ENCODE measurements at places on chromosomes 3 and 15.

DNA sequence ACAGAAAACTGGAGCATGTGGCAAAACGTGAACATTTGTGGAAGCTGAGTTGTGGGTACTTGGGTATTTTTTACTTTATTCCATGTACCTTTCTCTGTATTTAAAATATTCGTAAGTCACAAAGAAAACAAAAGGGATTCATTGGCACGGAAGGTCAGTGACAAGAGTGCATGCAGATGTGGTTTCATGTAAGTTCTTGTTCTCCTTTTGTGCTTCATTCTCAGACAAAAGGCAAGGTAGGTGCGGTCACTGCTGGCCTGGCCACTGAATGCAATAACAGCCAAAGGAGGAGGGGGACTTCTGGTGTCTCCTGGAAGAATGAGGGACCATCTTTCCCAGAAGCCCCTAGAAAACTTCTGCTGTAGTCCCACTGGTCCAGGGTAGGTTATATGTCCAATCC is 200.0 kb upstream of the TOPAZ1 start:
- no peak for DNase-seq

- DNase-seq, result no peak
Observed at GRCh38 chr3:126311338-126311978, 45.8 kb downstream of the KLF15 start.

DNA sequence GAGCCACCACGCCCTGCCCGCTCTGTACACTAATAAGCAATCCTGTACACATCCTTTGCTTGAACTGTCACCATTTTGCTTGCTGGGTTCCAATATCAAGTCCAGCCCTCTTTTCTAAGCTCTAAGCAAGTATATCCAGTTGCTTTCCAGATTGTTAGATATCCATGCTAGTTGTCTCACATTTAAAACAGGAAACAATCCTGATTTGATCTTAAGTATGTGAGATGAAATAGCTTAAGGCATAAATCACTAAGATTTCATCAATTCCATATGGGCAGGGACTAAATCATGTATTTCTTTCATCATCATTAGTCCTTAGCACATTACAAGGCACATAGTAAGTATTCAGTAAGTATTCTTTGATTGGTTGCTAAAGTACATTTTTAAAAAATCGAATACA is 16.2 kb downstream of the ATP11B start:
- DNase-seq, result no peak

- no peak for DNase-seq
Observed at GRCh38 chr3:108030960-108031359, 59.9 kb downstream of the CD47 start.

DNA sequence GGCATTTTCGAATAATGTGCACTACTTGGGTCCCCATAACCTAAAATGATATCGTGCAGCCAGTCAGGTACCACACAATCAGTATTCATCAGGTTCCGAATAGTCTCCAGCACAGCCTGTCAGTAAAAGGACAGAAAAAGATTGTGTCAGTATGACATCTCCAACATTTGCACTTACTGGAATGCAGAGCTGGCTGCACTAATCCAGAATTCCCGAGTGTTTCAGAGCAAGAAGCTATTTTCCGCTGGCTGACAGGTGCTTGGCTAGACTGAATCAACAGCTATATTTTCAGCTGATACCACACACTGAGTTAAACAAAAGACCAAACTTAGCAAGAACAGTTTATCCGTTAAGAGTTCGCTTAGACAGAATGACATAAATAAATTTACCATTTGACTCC is 68.8 kb downstream of the AQR start:
- no peak for DNase-seq

- no peak for DNase-seq
Observed at GRCh38 chr15:41798607-41799487, 24.6 kb downstream of the MAPKBP1 start.

GRCh38 chr15:91562698-91563097 is 290.8 kb upstream of the SLCO3A1 start:
- DNase-seq, result no peak

DNA sequence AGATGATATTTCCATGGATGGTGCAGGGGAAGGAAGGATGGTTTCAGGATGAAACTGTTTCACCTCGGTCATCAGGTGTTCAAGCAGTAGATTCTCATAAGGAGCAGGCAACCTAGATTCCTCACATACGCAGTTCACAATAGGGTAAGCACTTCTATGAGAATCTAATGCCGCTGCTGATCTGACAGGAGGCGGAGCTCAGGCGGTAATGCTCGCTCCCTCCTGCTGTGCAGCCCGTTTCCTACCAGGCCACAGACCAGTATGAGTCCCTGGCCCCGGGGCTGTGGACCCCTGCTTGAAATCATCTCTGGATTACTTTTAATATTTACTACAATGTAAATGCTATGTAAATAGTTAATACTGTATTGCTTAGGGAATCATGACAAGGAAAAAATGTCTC is 241.8 kb downstream of the ROBO2 start:
- DNase-seq, result no peak

- DNase-seq, result no peak
Observed at GRCh38 chr3:108951820-108952501, 1.7 kb downstream of the GUCA1C start.

GRCh38 chr3:107520535-107520934 is 2.2 kb upstream of the BBX start:
- no peak for DNase-seq

GRCh38 chr15:78242128-78242527 is 7.8 kb upstream of the ACSBG1 start:
- no peak for DNase-seq

DNA sequence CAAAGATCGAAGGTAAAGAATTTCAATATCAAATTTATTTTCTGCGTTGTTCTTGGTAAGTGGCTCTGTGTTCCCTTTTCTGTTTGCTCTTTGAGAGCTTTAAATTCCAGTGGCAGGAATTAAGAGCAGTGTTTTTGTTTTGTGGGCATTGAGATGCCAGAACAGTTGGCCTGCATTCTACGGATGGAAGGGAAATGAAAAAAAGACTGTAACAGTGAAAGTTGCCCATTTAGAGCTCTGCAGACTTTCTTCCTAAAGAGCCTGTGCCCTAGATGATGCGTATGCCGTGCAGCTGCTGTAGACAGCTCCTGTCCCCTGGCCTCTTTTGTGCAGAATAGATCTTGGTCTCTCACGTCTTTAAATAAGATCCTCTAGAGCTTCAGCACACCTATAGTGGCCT is 58.8 kb downstream of the KAT2B start:
- DNase-seq, result no peak
